Substantia nigra (tissue), 51 donors: ENCODE measurements at places on chromosomes 7 and 10.
A peak's percentile ranks its signal among the peaks of the same experiment; 100 is the strongest.

- DNase-seq: no peak
Measured at GRCh38 chr10:77207828-77208185, 429.8 kb downstream of the KCNMA1 start.

DNA sequence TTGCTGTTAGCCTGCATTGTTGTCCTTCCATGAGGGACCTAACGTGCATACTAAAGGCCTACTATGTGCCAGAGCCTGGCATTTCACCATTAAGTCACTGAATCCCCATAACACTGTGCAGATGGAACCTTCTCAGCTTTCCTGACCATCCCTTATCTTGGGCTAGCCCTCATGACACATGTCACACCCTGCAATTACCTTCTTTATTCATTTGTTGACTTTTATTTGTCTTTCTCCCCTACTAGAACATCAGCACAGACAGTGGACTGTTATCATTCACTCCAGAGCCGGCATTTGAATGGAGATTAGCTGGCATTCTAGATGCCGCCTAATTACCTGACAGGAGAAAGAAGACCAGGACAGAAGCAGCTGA lies 471.1 kb upstream of the GALNT17 start:
- no peak for DNase-seq

GRCh38 chr10:32982293-32982709 lies 24.3 kb upstream of the ITGB1 start:
- DNase-seq: no peak

GRCh38 chr10:5609952-5610616 lies 56.3 kb downstream of the ASB13 start:
- no peak for DNase-seq

- DNase-seq: no peak
Measured at GRCh38 chr7:55131142-55131929, 112.5 kb downstream of the EGFR start.

DNA sequence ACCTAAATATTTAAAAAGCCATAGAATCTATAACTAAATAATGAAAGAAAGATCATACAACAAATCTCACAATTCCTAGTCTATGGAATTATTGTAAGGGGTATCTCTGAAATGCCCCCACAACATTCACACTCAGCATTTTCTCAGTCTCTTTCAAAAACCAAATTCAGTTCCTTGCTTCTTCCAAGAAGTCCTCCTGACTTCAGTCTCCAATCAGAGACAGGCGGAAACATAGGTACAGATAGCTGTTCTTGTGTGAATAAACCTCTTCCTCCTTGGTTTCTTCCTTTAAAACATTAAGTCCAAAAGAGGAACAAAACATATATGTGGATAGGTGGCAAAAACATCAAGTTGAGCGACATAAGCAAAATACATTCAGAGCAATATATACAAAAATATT lies 13.9 kb upstream of the FBXW4 start:
- DNase-seq: no peak

DNA sequence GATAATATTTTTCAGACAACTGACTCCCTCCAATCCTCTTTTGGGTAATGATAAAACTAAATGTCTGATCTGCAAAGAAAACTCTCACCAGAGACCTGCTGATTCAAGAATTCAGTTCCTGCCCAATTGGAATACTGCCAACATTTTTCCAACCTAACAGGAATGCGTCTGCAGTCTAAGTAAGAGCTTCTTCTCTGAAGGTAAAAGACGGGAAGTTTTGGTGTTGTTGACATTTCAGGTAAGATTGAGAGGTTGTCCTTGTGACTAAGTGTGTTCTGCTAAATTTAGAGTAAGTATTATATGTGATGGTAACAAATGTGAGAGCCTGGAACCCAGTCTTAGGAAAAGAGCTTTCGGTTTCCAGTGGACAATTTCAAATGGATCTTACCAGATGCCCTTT lies 17.6 kb downstream of the IFIT5 start:
- DNase-seq: no peak

DNA sequence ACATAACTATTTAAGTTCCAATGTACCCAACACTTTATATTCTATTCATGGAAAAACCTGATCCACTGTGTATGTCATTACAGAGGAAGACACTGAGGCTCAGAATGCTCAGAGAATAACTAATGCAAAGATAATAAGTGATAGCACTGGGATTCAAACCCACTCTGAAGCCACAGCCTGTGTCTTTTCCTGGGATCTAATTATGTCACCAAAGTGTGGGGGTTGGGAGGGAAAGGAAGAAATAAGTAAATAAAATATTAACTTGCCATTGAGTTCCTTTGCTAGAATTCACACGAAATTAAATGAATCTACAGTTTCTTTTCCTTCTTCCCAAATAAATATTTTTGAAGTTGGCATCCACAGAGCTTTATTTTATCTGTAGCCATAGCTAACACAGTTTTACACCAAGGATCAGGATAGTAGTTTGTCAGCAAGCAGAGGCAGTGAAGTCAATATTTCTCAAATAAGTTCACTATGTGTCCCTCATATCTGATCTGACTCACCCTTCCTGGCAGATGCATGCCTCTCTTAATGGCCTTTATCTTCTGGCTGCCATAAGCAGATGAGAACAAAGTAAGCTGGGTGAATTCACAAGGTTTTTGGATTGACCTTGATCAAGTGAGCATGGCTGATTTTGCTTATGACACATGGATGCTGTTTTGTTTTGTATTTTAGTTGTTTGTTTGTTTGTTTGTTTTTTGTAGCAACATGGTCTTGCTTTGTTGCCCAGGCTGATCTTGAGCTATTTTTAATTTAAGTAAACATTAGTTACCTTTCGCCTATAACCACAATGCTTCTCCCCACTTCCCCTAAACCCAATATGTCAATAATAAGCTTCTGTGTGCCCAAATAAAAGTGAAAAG lies 6.3 kb downstream of the RAPGEF5 start:
- no peak for DNase-seq

DNA sequence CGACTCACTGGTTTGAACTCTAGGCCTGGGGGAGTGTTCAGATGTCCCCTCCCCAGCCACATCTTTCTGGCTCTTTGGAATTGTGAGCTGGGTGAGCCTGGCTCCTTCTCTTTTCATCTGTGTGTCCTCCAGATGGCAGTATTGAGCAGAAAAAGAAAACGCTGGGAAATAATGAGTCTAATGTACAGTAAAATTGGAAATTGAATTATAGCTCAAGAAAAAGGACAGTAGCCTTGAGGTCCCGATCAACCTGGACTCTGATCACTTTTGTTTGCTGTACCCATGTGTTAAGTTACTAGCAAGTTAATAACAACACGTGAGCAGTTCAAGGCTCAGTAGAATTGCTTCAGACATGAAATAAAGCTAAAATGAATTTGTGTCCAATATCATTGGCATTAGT lies 77.9 kb downstream of the SNX10 start:
- peak; percentile 23 for DNase-seq

DNA sequence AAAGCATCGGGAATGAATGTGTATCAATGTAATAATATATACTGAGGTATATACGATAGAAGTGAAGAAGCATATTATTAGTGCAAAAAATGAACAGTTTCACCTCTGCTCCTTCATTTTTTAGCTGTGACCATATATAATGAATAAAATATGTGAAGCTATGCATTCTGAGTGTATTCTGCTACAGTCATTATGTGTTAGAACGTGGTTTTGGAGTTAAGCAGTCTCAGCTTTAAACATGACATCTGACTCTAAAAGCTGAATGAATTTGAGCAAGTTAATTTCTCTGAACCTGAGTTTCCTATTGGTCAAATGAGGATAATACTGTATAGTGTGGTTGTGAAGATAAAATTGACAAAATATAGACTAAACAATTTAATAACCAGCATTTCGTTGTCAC lies 358.1 kb downstream of the SUGCT start:
- no peak for DNase-seq

- no peak for DNase-seq
Measured at GRCh38 chr7:43735802-43736603, 6.7 kb upstream of the COA1 start.

- DNase-seq: no peak
Measured at GRCh38 chr10:128556182-128557110, 430.2 kb upstream of the MKI67 start.

DNA sequence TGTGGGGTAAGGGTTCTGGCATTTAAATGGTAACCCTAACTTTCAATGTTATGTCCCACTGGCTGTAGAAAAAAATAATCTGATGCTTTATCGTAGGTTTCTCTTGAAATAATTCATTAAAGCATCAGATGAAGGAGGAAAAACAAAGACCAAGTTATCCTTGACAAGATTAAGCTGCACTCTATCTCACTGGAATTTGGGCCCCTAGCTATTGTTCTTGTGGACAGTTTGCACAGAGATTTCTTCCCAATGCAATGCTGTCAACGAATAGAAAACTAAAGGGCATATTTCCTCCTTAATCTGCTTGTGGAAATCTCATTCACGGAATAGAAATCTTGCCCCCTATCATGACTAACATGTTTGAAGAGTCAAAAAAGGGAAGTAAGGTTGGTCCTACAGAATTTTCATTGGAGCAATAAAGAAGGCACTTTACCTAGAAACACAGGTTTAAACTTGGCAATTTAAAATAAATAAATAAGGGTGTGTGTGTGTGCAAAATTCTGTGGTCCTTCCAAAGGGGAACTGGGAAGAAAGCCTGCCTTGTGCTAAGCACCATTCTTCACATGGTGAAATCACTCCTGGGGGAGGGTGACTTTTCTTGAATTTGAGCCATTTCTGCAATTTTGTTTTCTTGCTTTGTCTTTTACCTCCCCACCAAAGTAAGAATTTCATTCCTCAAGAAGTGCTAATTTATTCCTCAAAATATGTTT lies 242.8 kb downstream of the GLI3 start:
- no peak for DNase-seq

DNA sequence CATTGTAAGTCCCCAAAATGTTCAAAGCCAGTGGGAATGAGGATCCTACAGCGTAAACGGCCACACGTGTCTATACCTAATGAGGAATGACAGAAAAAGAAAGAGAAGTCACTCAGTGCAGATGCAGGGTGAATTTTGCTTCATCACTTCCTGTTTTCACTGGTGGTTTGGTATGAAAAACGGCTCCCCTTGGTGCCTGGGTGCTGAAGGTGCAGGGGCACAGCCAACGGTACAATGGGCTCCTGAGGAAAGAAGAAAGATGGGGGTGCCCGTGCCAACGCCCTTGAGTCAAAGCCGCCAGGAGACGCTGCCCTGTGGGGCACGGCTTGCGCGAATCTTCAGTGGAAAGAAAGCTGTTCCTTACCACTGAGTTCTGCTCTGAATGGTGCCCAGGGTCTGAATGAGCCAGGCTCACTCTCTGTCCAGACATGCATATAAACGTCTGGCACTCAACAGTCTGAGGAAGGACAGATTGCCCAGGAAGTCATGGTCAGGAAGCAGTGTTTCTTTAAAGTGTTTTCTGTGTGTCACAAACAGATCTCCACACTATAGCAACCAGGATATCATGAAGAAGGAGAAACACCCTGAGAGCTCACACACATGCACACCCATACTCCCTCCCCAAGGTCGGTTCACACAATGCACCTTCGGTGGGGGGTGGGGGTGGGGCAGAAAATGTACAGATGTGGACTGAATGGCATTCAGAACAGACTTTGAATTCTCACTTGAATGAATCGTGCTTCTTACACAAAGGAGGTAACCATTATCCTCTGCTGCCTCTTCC lies 105.8 kb downstream of the ELMO1 start:
- DNase-seq: no peak

GRCh38 chr10:131810805-131811629 lies 89.8 kb upstream of the PPP2R2D start:
- DNase-seq: no peak

DNA sequence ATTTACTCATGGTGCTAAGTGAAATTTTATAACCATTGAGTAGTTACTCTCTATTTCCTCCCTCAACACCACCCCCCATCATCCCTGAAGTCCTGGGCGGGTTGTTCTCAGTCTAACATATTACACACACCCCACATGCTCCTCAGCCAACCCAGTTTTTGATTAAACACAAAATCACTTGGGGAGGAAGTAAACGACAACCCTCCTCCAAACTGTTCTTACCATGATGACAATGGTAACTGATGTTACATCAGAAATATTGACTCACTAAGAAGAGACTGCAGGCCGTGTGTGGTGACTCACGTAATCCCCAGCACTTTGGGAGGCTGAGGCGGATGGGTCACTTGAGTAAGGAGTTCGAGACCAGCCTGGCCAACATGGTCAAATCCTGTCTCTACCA lies 44.2 kb downstream of the RAB11FIP2 start:
- no peak for DNase-seq

- no peak for DNase-seq
Measured at GRCh38 chr10:112835944-112836451, 114.0 kb upstream of the TCF7L2 start.

- DNase-seq: no peak
Measured at GRCh38 chr7:128932862-128933179, 4.9 kb upstream of the IRF5 start.

- DNase-seq: no peak
Measured at GRCh38 chr10:48535416-48536155, 69.3 kb downstream of the ARHGAP22 start.

DNA sequence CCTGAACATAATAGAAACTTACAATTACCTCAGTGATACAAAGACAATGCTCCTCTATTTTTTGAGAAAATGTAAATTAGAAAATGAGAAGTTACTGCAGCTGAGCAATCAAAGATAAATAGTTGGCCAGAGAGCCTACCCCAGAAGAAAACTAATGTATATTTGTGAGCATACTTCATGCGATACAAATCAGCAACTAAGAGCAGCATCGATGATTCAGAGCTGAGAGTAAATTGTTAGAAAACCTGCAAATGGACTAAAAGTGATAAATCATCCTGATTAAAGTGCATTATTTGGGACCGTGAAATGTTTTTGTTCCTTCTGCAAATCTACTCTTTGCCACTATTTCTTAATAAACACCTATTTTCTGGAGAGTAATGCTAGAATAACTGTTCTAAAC lies 285.7 kb downstream of the PPP1R3A start:
- no peak for DNase-seq

- no peak for DNase-seq
Measured at GRCh38 chr7:157500171-157500960, 163.6 kb downstream of the DNAJB6 start.

DNA sequence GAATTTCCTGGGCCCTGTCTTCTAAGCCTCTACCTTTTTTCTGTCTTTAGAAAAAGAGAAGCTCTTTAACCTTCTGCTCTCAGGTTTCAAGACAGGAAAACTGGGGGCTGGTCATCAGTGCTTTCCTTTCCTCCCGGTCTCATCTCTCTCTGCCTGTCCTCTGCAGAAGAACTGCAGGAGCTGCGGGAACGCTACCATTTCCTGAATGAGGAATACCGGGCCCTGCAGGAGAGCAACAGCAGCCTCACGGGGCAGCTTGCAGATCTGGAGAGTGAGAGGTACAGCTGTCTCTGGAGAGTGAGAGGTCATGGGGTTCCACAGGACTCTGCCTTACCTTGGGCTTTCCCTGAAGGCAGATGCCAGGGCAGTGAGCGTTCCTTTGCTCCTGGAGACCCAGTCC lies 12.7 kb downstream of the CCDC136 start:
- DNase-seq: no peak
